AG09319 (cell line): ENCODE measurements at places on chromosomes 6 and 20.

DNA sequence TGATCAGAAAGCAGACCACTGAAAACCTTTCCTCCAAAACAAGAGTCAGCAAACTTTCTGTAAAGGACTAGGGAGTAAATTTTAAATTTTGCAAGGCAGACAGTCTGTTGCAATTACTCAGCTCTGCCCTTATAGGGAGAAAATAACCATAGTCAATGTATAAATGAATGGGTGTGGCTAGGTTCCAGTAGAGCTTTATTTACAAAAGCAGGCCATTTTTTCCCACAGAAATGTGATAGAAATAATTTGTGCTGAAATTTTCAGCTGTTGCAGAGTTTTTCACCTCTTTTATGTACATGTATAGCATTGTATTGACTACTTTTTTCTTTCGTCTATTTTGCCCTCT lies 7.7 kb downstream of the AMD1 start:
- no peak for DNase-seq

GRCh38 chr6:6486595-6486994 lies 101.9 kb upstream of the LY86 start:
- DNase-seq: no peak

DNA sequence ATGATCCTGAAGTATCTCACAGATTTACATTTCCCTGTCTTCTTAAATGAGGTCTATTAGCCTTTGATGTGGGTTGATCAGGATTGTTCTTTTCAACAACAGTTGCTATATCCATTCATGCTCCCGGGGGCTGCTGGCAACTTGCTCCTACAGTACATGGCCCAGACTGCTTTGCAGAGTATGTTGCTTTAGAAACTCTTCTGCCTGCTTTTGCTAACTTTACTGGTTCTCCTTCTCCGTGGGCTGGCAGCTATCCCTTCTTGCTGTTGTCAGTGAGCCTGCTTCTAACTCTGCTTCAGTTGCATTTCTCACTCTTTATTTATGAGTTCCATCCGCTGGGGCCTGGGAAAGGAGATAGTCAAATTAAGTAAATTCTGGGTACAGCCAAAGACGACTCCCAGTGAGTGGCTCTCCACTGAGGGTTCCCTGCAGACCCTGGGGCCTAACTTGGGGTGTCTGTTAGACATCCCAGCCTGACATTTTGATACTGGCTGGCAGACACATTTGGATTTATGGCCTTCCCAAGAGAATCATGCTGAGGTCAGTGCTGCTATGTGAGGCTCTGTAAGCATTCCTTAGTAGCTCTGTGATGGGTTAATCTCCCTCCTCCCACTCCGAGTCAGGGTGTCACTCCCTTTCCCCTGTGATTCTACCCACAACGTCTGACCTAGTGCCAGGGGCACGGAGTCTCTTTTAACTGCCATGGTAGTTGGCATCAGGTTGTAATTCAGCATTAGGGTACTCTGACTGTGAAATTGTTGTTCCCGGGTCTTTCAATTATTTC lies 73.6 kb downstream of the SLX4IP start:
- DNase-seq: no peak

DNA sequence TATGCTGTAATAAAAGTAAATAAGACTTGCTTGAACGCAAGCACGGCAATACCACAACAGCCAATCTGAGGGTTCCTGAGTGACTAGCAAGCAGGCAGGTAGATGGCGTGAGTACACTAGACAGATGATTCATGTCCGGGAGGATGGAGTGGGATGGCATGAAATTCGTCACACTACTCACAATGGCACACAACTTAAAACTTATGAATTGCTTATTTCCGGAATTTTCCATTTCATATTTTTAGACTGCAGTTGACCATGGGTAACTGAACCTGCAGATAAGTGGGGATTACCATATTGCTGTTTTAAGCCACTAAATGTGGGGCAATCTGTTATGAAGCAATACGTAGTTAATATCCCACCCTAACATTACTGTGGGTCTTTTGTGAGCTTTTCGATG lies 93.6 kb upstream of the NFATC2 start:
- DNase-seq: no peak

GRCh38 chr6:157823528-157824370 lies 703 bp downstream of the SNX9 start:
- peak; percentile 62 for DNase-seq

- DNase-seq: no peak
These were observed 124.6 kb upstream of the CDH4 start for GRCh38 chr20:61127311-61128039.

DNA sequence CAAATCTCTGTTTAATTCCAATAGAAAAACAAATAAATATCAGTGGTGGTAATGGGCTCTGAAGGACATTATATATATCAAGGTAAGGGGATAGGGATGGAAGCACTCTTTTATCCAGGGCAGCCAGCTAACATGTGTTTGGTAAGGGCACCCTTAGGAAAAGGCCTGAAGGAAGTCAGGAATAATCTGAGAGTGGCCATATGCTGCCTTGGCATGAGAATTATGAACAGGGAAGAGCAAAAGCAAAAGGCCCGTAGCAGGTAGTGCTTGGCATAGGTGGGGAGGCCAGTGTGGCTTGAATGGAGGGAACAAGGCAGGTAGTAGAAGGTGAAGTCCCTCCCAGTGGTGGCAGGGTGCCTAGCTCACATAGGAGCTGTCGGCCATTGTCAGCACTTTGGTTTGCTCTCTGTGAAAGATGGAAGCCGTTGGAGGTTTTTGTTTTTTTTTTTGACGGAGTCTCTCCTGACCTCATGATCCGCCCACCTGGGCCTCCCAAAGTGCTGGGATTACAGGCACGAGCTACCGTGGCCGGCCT lies 39.6 kb upstream of the CSE1L start:
- DNase-seq: no peak

- no peak for DNase-seq
These were observed 27.9 kb downstream of the UBD start for GRCh38 chr6:29531668-29532067.

DNA sequence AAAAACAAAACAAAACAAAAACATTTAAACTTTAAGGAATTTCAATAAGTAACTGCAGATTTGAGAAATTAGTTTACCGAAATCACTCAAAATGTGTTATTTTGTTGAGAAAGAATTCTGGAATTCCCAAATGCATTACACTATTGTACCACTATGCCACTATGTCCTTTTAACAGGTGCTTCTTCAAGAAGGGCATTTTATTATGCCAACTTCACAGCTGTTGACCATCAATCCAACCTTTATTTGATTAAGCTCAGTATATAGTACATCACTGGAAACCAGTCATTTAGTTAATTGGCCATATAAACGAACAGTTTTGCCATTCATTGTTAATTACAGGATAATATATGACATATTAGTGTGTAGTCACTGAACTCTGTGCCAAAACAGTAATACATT lies 221.7 kb downstream of the ARHGAP18 start:
- no peak for DNase-seq

- DNase-seq: no peak
These were observed 147.8 kb downstream of the TBC1D7 start for GRCh38 chr6:13180538-13180937.

DNA sequence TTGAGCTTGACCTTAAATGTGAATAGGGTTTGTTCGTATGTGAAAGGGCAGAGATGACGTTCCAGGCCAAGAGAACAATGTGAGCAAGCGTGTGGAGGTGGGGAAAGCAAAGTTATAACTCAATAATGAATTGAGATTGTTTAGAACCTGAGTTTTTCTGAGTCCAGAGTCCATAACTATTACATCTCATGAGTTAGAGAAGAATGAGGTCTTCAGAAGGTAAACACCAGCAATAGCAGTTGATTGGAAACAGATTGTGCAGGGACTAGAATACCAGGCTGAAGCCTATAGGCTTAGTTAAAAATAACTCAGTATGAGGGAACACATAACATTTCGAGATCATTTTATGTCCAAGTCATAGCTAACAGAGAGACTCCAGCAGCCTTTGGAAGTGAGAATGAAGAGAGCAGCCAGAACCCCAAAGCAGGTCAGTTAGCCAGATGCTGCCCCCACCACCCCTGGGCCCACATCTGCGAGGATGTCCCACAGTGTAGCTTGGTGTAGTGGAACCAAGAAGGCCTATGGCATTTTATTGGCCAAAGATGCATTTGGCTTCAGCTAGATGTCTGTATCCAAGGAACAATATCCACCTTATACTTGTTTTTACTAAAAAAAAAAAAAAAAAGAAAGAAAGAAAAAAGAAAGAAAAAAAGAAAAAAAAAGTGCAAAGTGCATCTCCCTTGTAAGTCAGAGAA lies 121.7 kb downstream of the TNFRSF21 start:
- peak; percentile 48 for DNase-seq

GRCh38 chr6:129494099-129494498 lies 215.9 kb downstream of the ARHGAP18 start:
- no peak for DNase-seq

GRCh38 chr20:35048739-35049138 lies 43.9 kb downstream of the TRPC4AP start:
- no peak for DNase-seq

- DNase-seq: no peak
These were observed 33.2 kb downstream of the PLEKHG1 start for GRCh38 chr6:150632785-150633485.

- no peak for DNase-seq
These were observed 497.8 kb upstream of the ARID1B start for GRCh38 chr6:156279261-156279969.

GRCh38 chr6:166671434-166672081 lies 44.5 kb upstream of the RPS6KA2 start:
- no peak for DNase-seq

GRCh38 chr6:6008648-6009421 lies 2.1 kb upstream of the NRN1 start:
- DNase-seq: no peak

DNA sequence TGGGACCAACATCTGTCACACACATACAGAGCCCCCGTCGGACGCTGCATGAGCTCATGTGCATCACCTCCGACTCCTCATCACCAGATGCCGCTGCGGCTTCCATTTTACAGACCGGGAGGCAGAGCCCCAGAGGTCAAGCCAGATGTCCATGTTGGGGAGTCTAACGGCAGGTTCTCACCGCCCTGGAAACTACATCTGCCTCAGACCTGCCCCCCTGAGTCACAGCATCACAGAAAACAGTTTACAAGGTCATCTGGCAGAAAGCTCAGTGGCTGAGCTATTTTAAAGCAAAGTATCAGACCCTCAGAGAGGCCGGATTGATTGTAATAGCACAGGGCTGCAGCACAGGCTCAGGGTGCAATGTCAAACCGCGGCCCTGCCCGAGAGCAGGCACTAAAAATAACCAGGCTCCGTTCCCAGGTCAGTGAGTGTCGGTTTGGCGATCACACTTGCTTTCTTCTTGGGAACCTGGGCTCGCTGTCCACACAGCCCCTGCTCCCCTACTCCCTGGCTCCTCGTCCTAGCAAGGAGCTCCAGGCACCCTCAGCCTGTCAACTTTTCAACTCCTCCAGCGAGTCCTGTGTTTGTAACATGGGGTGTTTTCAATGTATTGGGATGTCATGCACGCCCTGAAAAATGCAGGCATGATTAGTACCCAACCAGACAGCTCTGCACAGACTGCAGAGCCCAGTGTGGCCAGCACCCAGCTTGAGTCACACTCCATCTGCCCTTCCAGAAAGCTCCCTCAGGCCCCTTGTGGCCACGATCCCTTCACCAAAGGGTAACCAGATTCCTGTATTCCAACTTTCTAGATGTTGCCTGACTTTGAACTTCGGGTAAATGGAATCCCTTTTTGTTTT lies 264.5 kb downstream of the CDH4 start:
- DNase-seq: no peak

- no peak for DNase-seq
These were observed 232.5 kb downstream of the TFAP2C start for GRCh38 chr20:56861590-56861989.

- no peak for DNase-seq
These were observed 30.8 kb upstream of the SMLR1 start for GRCh38 chr6:130796313-130796905.

- DNase-seq: no peak
These were observed 48.7 kb upstream of the SRSF6 start for GRCh38 chr20:43408848-43409576.

DNA sequence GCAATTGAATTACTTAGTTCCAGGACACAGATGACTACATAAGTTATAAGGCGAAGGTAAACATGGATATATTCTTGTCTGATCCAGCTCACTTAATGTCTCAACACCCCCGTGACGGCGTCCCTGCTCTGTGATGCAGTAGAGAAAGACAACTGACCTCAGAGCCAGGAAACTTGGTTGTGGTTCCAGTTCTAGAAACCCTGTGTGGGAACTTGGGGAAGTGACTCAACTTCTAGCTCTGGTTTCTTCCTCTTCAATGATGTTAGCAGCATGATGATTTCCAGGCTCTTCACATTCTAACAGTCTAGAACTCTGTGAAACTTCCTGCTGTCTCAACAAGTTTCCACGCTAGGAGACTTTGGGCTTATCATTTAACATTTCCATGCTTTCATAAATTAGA lies 18.4 kb downstream of the LAMA4 start:
- no peak for DNase-seq

GRCh38 chr6:109901976-109902375 lies 76.1 kb upstream of the GPR6 start:
- DNase-seq: no peak

GRCh38 chr6:125834348-125834747 lies 43.6 kb downstream of the NCOA7 start:
- DNase-seq: no peak

DNA sequence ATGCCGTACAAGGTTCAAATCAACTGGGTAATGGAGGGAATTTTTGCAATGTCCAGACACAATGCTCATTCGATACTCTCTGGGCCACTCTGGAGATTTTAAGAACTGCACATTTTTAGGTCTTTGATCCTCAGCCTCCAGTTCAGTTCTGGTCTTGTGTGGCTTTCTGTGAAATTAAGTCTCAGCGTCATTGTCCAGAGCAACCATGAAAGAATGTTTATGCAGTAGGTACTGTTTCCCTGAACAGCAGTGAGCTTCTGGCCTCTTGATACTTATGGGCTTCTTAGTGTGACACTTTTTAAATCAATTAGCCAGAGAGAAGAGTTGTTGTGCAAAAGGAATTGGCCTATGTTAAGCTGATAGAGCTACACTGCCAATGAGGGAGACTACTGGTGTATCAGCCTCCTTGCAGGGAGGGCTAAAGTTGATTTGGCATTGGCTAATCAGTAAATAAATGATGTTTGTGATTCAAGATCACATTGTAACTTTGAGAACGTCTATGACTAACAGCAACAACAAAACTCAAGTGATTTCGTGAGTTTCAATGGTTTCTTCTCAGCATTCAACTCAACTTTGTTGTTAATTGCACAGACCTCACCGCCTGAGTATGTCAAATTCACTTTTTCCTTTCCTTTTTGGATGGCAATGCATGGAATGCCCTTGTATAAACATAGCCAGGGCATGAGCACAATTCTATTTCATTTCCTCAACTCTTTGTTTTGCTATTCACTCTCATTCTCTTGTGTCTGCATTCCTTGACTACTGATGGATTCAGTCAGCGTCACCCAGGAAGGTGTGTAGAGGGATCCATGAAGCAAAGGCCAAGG lies 85.1 kb downstream of the GJA1 start:
- DNase-seq: peak; percentile 51

GRCh38 chr6:36340618-36341454 lies 4.1 kb upstream of the BNIP5 start:
- DNase-seq: peak; percentile 5

- no peak for DNase-seq
These were observed 26.4 kb upstream of the SIRPA start for GRCh38 chr20:1868856-1869255.
